ENCODE measurements at places on chromosomes 5 and 9. TPM values are rescaled to one million over a fixed set of nuclear protein-coding genes. Genes with fewer than 3 reads are reported as not detected.

GRCh38 chr5:180548563-180548962, 42.7 kb downstream of the SCGB3A1 start:
- no peak for DNase-seq

DNA sequence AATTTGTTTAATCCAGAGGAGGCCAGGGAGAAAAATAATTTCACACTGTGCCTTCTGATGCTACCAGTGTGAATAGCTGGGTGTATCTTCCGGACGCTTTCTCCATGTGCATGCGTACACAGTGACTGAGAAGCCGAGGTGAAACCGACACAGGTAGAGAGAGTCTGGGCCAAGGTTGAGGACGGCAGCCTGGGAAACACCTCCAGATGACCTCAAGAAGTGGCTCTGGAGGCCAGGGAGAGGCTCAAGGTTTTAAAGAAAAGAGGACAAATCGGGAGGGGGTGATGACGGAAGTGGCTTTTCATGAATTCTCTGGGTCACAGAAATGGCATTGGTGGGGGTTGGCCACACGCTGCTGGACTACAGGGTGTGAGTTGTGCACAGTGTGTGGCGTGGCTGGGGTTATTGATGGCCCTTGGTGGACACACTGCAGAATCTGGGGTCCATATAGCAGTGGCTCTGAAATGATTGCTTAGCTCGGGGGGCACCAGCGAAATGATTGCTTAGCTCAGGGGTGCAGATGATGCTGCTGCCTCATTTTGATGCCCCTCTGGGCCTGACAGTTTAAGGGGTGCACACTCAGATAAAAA, 34.1 kb upstream of the LRRC14B start:
- DNase-seq, result no peak

GRCh38 chr9:121500165-121500478, 478 bp upstream of the GGTA1 start:
- DNase-seq, result no peak

GRCh38 chr5:157283434-157283833, 17.5 kb downstream of the CYFIP2 start:
- no peak for DNase-seq

DNA sequence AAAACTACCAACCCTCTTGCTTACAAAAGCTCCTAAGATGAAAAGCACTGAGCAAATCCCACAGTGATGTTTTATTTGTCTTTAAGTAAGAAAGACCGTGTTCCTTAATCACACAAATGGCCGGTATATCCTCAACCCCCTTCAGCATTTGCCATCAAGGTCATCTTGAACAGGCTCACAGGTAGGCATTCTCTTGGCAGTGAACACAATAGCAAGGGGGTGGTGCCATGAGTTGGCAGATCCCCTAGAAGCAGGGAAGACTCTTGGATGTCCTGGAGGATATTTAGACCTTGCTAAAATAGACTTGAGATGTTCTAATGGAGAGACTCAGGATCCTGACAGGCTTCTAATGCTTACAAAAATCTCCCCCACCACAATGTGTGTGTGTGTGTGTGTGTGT, 323.0 kb downstream of the SPOCK1 start:
- DNase-seq, result no peak

DNA sequence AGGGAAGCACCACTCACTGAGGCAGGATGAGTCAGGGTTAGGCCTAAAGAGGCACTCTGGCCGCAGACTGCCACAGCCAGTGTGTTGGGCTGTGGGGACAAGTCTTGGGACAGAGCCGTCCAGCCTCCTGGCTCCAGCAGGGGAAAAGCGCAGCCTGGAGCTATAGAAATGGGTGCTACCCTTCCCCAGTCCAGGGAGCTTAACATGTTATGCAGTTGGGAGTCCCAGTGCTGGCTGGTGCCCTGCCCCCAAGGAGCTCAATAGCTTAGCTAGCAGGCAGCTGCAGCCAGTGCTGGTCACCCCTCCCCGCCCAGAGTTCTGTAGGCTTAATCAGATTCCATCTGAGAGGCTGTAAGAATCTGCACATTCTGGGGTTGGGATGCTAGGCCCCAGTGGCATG, 399.6 kb upstream of the TUSC1 start:
- DNase-seq, result peak; percentile 32

GRCh38 chr5:135248801-135249231, 150.2 kb downstream of the MACROH2A1 start:
- no peak for DNase-seq

DNA sequence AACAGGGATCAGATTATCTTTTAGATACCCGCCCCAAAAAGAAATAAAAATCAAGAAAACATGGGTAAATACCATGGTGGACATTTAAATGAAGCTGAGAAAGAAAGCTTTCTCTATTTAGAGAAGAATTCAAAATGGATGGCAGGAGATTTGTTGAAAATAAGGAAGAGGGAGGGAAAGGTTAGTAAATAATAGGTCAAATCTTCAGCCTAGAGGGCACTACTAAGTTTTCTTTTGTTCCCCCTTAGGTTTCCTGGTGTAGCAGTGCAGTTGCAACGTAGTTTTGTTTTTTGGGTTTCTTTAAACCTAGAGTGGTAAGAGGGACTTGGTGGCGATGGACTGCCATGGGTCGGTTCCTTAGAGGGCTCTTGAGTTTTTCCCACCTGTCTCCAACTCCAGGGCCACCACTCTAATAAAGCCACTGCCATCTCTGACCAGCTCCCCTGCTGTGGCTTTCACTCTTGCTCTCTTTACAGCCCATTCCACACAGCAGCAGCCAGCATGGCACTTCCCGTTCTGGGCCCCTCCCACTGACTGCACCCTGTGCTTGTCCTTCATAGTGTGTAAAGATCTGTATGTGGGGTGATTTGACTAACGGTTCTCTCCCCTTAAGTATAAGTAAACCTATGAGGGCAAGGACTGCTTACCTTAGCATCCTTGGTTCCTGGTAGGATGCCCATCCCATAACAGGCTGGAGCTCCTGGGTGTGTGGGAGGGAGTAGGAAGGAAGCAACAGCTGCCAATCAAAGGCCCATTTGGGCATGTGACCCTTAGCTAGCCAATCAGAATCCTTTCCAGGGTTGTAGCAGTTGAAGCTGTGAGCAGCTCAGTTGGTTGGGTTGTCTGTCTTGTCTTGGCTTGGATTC, 118.3 kb downstream of the SLC1A3 start:
- DNase-seq, result peak; percentile 56

DNA sequence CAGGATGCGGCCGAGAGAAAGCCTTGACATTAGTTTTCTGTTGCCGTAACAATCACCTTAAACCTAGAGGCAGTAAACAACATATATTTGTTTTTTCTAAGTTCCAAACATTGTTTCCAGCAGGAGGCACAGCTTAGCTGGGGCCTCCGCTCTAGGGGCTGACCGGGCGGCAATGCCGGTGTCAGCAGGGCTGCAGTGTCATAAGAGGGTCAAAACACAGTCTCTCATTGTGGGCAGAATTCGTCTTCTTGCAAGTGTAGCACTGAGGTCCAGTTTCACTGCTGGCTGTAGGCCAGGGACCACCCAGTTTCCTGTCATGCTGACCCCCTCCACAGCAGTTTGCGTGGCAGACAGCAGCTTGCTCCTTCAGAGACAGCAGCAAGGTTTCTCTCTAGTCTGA, 186.2 kb downstream of the PJA2 start:
- DNase-seq, result no peak

DNA sequence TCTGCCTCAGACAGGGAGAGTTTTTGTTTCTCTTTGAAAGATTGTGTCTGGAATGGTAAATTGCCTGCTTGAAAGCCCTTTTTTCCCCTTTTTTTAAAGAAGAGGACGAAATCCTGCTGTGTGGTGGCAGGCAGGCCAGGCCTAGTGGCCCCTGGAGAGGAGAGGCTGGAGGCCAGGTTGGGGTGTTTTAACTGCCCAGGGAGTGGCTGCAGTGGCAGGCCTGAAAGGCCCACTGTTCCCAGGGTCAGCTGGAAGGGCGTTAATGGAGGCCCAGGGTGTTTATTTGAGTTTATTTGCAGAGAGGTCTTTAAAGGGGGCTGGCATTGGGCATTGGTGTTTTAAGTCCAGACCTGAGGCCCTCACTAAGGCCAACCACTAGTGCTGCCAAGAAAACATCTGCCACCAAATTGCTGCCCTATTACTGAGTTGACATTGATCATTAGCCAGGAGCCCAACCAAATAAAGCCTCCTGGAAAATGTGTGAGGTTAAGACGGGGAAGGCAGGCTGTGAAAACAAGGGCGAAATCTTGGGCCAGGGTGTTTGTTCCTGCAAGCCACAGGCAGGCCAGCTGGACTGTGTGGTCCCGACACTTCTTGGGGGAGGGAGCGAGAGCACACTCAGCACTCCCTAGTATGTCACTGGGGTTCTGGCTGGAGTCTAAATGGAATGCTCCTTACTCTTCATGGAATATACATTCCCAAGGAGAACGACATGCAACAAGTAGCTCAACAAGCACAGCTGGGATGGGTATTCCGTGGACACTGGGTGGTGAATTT, 5.0 kb downstream of the JADE2 start:
- DNase-seq, result no peak

The PPP2R2B gene
- total RNA-seq, result not detected

The GADD45G gene
- total RNA-seq, result 16.6 TPM

The PCDHA8 gene
- not detected for total RNA-seq

The NR5A1 gene
- total RNA-seq, result not detected

All from psoas muscle (tissue), 8 donors.